ENCODE measurements at places on chromosomes 12 and 14.

DNA sequence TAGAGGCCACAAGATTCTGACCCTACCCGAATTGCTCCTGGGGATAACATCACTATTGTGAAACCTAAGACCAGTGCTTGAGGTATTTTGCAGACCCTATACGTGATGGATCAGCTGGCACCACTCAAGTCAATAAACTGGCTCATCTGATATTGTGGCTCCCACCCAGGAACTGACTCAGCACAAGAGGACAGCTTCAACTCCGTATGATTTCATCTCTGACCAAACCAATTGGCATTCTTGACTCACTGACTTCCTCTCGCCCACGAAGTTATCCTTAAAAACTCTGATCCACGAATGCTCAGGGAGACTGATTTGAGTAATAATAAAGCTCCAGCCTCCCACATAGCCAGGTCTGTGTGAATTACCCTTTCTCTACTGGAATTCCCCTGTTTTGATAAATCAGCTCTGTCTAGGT lies 1036.1 kb upstream of the TMEM132C start:
- peak; percentile 71 for DNase-seq

- no peak for DNase-seq
These were observed 19.4 kb downstream of the MYRFL start for GRCh38 chr12:69844416-69844815.

DNA sequence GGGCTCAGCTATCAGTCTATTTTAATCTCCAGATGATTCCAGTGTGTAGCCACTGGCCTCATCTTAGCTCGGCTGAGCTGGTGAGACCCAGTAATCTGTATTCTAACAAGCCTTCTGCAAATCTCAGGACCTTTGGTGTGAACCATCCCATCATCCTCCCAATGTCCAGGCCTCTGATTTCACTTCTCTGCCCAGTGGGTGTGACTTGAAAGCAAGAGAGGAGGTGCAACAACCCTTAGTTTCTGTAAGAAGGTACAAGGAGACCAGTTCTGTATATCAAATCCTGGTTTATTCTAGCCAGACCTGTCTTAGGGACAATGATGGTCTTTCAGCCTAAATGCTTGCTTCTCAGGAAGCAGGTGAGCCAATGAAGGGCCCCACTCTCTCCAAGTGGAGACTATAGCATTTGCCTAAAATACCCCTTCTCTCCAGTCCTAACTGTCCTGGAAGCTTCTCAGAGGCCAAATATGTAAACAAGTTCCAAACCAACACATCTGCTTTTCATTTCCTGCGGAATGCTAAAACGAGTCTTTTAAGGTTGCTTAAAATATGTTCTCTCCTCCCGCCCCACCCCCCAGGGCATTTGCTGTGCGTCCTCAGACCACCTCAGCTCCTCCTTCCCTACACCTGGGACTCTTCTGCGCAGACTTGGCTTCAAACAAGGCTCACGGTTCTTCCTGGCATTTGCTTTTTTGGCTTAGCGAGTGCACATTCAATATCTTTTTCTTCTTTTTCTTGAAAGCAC lies 78.4 kb upstream of the FUT8 start:
- peak; percentile 59 for DNase-seq

DNA sequence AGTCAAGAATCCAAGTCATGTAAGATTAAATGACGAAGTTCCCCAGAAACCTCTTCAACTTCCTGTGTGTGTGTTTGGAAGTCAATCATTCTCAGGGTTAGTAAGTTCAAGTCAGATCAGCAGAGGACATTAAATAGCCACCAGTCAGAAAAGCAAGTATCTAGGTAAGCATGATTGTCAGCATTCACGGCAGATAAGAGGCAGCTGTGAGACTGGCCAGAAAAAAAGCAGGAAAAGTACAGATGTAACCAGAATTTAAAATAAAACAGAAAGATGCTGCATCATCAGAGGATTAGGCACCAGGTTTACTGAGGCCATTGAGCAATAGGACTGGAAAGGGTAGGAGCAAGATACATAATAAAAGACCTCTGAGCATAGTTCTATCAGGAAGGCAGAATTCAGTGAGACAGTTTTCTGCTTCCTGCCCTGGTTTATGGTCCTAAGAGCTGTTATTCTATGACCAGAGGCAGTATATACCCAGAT lies 606.9 kb downstream of the FSCB start:
- no peak for DNase-seq

GRCh38 chr14:101564819-101565698 lies 3.8 kb downstream of the DIO3 start:
- no peak for DNase-seq

- DNase-seq, result no peak
These were observed 581 bp downstream of the ARG2 start for GRCh38 chr14:67620217-67620785.

DNA sequence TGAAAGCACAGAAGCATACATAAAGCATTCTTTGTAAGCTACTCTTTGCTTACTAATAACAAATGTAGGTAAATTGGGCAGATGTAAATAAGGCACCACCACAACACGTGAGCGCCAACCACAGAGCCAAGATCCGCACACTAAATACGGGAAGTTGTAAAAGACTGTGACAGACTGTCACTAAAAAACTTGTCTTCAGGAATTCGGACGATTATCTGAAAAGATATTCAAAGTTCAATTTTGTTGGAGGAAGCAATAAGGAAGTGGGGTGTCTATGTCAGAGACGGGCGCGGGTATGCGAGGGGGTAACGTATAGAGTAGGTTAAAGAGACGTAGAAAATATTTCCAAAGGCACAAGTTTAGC lies 1.5 kb upstream of the HSP90B1 start:
- DNase-seq, result no peak

GRCh38 chr12:118061873-118062843 lies 1.2 kb upstream of the WSB2 start:
- no peak for DNase-seq

GRCh38 chr14:57290751-57291150 lies 22.0 kb downstream of the AP5M1 start:
- DNase-seq, result no peak

- no peak for DNase-seq
These were observed 164.6 kb upstream of the PARP11 start for GRCh38 chr12:4037747-4038312.

GRCh38 chr12:15206831-15207389 lies 14.3 kb downstream of the RERG start:
- no peak for DNase-seq

- DNase-seq, result peak; percentile 74
These were observed 5.5 kb upstream of the TC2N start for GRCh38 chr14:91872517-91873470.

GRCh38 chr14:92421751-92422150 lies 91.8 kb upstream of the RIN3 start:
- DNase-seq, result no peak

- no peak for DNase-seq
These were observed 25.2 kb downstream of the HAL start for GRCh38 chr12:95970905-95971304.

DNA sequence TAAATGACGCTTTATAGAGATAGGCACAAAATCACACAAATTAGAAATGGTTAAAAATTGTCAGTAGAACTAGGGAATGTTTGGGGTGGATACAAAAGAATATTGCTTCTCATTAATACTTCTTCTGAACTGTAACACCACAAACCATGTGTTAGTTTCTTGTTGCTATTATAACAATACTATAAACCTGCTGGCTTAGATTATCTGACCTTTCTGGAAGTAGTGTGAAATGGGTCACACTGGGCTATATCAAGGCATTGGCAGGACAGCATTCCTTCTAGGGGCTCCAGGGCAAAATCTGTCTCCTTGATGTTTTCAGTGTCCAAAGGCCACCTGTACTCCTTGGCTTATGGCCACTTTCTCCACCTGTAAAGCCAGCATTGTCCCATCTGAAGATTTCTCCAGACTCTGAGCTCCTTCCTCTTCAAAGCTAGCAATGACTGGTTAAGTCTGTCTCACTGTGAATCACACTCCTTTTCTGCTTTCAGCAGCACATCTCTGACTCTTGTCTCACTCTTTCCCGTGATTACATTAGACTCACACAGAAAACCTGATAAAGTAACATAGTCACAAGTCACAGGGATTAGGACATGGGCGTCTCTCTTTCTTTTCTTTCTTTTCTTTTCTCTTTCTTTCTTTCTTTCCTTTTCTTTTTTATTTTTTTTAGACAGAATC lies 86.3 kb downstream of the SLC15A4 start:
- no peak for DNase-seq

DNA sequence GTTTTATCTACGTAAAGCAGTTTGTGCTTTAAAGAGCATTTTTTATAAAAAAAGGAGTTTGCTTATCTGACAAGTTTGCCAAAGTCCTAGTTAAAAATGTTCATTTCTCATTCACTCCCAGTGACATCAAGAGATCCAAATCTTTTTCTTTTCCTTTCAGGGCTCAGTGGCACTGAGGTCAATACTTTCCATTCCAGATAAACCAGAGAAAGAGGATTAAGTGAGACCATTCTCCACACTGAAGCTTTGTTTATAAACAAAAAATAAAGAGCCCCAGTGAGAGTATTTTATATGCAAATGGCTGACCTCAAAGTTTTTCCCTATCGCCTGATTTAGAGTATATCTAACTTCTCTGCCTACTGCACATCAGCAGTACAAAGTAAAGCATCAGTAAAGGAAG lies 199.8 kb downstream of the ALG10B start:
- DNase-seq, result no peak

- no peak for DNase-seq
These were observed 62.0 kb downstream of the TMEM121 start for GRCh38 chr14:105588236-105588860.

DNA sequence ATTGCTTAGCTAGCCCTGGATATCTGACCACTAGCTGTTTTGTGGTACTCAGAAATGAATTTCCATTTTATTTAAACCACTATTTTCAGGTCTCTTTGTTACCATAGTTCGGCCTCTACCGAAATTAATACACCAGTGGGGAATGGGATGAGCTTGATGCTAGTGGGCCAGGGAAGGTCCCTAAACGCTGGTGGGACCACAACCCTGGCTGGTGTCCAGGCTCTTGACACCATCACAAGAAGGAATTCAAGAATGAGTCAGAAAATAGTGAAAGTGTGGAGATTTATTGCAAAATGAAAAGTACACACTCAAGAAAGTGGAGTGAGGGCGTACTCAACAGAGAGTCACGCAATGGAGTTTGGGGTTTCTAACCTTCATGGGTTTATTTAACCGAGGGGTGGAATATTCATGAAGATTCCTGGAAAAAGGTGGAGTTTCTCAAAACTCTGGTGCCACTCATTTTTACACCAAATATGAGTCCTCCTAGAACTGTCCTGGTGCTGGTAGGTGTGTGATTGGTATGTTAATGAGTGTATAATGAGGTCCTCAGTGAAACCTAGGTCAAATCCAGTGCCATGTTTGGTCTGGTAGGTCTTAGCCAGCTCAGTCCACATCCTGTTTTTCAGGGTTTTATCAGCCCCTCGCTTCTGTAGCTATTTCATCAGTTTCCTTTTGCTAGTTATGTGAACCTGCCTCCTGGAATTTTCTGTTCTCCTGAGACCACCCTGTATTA lies 38.9 kb upstream of the LRP6 start:
- DNase-seq, result no peak

DNA sequence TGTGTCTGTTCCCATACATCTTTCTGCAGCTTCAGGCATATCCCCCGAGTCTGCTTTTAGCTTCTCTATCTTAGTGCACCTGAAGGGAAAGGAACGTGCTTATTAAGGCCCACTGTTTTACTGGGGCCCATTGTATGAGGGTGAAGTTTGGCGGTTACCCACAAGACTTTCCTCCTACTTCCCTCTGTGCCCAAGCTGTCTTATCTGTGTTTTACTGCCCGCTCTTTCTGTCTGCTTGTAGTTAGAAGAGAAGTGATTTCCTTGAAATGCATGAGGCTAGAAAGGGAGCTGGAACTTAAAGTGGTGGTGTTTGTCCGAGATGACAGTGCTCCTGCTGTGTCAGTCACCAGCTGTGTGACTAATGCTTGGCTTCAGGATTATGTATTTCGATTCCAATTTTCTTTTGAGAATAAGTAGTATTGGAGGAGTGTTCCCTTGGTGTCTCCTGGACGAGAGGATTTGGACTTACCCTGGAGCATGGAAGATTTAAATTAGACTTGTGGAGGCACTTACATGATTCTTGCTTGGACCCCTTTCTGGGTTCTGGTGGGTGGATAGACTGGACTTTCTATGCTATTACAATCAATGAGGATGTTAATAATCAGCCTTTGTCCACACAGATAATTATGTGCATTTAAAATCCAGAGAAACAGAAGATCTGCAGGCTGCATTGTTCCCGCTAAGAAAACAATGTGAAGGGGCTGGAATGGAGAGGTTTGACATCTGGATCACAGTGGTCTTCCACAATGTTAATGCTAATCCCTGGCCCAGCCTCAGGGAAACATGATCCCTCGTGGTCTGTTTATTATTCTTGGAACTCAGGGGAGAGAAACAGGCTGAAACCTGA lies 13.9 kb upstream of the KRT86 start:
- no peak for DNase-seq

- DNase-seq, result peak; percentile 44
These were observed 27.7 kb downstream of the FBLN5 start for GRCh38 chr14:91919814-91920213.

DNA sequence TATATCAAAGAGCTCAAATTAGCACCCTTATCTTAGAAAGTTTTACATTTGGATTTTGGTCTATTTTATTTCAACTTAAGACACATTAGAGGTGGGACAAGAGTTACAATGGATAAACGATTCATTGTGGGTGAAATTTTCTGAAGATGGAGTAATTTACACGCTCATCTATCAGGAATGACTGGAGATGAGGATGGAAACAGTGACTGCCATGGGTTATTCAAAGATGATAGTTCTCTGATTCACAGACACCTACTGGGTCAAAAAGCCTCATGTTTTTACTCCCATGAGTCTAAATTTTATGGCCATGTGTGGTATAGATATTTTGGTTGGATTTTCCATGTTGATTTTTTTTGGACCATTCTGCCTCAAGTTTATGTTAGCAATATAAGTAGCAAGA lies 22.1 kb downstream of the SAMD4A start:
- no peak for DNase-seq

GRCh38 chr14:93893661-93894261 lies 33.4 kb upstream of the FAM181A start:
- DNase-seq, result no peak

GRCh38 chr14:21001218-21001617 lies 2.1 kb downstream of the SLC39A2 start:
- no peak for DNase-seq

DNA sequence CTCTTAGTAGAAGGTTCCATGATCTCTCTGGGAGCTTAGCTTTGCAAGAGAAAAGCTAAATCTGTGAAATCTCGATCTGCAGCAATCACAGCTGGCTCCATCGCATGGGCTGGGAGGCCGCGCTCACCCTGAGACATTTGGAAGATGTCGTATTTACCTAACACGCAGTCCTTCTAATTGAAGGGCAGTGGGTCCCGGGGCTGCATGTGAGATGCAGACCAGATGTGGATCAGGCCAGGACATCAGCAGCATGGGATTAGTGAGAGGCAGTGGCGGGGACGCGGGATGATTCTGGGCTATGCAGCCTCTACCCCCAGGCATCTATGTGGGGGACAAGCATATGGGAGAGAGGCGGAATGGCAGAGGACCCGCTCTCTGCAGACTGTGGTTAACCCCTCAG lies 312.4 kb upstream of the RTL1 start:
- no peak for DNase-seq

- DNase-seq, result no peak
These were observed 129.8 kb upstream of the FKBP4 start for GRCh38 chr12:2664721-2665577.
